Stimulated activated CD4-positive, alpha-beta T cell treated with anti-CD3 and anti-CD28 coated beads, Interleukin-12 subunit alpha, Interleukin-12 subunit beta, amount 100 ng/mL, for 24 hours (primary cell): ENCODE measurements at places on chromosomes 11 and 22.

- no peak for DNase-seq
Observed at GRCh38 chr11:68826726-68827125, 15.0 kb downstream of the CPT1A start.

DNA sequence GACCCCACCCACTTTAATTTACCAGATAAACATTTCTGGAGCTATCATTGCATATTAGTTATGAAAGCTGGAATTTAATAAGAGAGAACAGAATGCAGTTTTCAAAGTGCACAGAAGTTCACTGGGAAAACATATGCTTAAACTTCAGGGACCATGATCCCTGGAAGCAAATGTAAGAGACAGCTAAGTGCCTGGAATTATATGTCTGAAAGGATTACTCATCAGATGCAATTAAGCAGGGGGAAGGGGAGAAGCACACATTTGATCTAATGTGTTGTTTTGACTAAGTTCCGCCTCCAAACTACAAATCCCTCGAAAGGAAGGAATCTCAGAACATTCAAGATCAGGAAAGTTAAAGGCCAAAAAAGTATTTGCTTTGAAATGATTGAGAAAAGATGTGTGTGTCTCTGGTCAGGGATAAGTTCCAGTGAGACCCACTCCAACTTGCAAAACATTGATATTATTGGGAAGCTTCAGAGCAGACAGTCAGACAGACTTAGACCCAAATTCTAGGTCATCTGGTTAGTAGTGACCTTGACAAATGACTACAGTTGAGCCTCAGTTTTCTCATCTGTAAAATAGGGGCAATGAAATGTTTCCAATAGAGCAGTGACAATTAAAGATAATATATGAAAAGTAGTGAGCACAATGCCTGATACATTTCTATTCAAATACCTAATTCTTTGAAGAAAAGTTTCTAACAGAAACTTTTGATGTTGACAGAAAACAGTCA, 147.6 kb downstream of the ME3 start:
- no peak for DNase-seq

DNA sequence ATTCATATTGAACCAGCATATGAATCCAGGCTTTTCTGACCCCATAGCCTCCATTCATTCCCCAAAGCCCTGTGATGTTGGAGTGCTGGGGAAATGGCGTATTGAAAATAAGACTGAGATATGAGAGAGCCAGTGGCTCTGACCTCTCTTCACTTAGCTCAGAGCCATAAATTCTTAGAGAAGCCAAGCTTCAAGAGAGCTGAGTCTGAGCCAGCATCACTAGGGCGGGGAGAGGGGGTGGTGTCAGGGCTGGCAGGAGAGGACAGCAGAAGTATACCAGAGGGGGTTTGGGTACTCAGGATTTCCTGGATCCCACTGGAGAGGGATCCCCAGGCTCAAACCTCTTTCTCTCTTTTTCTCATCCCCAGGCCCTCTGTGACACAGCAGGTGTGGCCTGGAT, 16.7 kb upstream of the MOGAT2 start:
- DNase-seq: no peak

GRCh38 chr11:117199916-117200812, 994 bp downstream of the TAGLN start:
- DNase-seq: no peak

GRCh38 chr11:116330439-116331185, 442.2 kb downstream of the BUD13 start:
- DNase-seq: no peak

DNA sequence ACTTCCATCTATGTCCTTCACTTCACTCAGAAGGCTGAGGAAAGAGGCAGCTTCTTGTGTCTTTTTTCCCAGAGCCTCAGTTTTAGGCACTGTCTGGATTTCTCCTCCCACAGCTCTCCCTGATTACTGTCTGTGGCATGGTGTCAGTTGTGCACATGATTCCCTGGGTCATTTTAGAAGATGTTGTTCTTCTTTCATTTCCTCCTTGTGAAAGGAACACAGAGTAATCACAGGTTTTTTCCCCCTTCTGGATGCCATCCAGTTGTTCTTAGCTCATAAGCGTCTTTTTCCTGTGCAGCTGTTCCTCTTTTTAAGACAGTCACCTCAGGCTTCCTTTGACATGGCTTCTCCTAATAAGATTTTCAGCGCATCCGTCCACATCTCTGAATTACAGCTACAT, 212.2 kb downstream of the FAM181B start:
- DNase-seq: no peak

DNA sequence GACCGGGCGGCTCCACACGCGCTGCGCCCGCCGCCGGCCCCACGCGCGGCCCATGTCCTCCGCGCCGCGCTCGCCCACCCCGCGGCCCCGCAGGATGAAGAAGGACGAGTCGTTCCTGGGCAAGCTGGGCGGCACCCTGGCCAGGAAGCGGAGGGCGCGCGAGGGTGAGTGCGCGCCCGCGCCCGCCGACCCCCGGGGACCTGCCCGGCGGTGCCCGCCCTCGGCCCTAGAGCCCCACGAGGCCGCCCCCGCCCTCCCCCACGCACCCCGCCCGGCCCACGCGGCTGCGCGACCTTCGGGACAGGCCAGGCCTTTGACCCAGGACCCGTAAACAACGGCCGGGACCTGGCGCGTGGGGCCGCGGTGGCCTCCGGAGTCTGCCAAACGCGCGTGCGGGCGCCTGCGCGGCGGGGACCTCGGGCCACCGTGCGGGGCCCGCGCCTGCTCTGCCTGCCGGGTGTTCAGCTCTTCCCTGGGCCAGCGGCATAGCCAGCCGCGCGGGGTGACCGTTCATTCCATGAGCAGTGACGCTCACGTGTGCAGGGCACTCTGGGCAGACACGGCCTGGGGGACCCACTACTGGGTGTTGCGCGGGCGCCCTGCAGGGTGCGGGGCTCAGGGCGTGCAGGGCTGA, at the start of gene PARVB:
PARVB (plus strand) TSS at position 15 of the 634 bp plus-strand sequence; CDS start at position 53, 38 bp downstream.
- no peak for DNase-seq

DNA sequence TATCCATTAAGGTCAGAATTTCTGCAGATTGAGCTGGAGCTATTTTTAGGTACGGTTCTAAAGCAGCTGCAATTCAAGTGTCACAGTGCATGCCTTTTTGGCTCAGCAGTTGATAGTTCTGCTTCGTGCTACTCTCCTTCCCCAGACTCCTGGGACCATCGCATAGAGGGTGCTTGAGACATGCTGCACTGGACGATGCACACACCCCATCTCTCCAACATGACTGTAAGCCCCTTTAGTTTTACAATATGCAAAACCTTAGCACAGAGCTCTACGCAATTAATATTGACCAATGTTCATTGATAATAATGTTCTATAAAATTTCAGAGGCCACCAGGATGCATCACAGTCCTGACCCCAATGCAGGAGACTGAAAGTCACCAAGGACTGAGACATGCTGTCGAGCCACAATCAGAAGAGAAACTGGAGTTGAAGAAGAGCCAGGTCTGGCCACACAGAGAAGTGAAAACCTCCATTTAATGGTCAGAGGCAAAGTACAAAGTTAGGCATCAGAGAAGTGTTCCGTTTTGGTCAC, 120.9 kb upstream of the ZC3H12C start:
- DNase-seq: no peak

- no peak for DNase-seq
Observed at GRCh38 chr11:76424379-76424778, 20.4 kb upstream of the EMSY start.

GRCh38 chr11:8301622-8302021, 37.9 kb upstream of the LMO1 start:
- no peak for DNase-seq

DNA sequence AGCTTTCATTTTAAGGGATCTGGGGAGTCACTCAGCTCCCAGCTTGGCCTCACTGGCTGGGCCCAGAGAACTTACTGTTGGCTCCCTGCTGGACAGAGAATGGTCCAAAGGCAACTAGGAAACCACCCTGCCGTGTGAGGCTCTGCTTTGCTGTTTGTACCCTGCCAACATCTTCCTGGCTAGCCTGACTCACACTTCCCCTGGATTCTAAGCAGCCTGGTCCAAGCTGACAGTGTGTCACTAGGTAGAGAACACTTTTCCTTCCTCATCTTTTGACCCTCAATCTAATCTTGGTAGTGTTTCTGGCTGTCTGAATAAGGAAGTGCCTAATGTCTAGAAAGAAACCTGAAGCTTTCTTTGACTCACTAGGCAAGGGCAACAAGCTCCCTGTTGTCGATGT, 76.7 kb downstream of the FAR1 start:
- DNase-seq: no peak

DNA sequence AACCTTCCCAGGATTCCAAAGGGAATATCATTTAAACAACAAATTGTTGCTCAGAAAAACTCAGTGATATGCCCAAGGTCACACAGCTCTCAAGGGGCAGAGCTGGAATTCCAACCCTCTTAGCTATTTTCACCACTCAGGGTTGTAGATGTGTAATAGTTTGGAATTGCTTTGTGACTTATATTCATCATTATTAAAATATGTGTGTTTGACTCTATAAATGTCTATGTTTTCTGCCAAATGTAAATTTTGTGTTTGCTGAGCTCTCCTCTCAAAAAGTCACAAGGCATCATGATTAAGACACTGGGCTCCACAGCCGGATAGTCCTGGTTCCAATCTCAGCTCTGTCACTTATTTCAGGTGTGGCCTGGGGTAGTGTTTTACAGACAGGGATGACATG, 407.3 kb downstream of the TMEM135 start:
- DNase-seq: no peak

DNA sequence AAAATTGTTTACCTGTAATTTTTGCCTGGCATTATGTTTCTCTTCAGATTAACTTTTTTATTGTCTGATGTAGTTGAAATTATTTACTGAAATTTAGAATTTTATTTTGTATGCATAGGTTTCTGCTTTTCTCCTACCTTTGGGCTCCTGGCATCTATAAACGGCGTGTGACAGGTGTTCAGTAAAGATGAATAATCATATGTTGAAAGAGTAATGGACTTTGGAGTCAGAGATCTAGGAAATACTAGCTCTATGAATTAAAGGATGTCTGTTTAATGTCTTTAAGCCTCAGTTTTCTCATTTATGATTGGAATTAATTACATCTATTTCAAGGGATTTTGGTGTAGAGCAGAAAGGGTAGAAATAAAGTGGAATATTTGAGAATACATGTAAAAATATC, 7.2 kb upstream of the ANGPTL5 start:
- no peak for DNase-seq

GRCh38 chr11:121412711-121413415, 39.3 kb upstream of the SORL1 start:
- no peak for DNase-seq
